Right lobe of liver (tissue), 6 donors: ENCODE measurements at places on chromosomes 5 and 9. TPM values are rescaled to one million over a fixed set of nuclear protein-coding genes. Genes with fewer than 3 reads are reported as not detected.

Gene DNAJB5
- total RNA-seq: 1.1 TPM

Gene SETD9
- total RNA-seq: 7.8 TPM

Gene IRX1
- not detected for total RNA-seq

Gene TEK
- 4.2 TPM for total RNA-seq

Gene OTP
- total RNA-seq: not detected

Gene ADCY2
- not detected for total RNA-seq

Gene CARTPT
- not detected for total RNA-seq

Gene AHRR
- total RNA-seq: 0.73 TPM

Gene PRDM9
- total RNA-seq: not detected
